ENCODE measurements at places on chromosomes 3 and 15. TPM values are rescaled to one million over a fixed set of nuclear protein-coding genes. Genes with fewer than 3 reads are reported as not detected.

Gene GOLGA6B
- total RNA-seq: not detected

Gene MUSTN1
- total RNA-seq: not detected

Gene DPP8
- total RNA-seq: 31.4 TPM

Gene RTP1
- not detected for total RNA-seq

Gene UBAP1L
- 6.1 TPM for total RNA-seq

Gene MEF2A
- total RNA-seq: 15.7 TPM

Gene CD200
- 26.8 TPM for total RNA-seq

Gene CATSPER2
- total RNA-seq: 2.5 TPM

Gene NGLY1
- 232 TPM for total RNA-seq

Gene NLGN1
- total RNA-seq: not detected

Gene CCR3
- not detected for total RNA-seq

Gene APEH
- 88.6 TPM for total RNA-seq

Gene HCN4
- not detected for total RNA-seq

Gene SLC9C1
- total RNA-seq: not detected

Gene TLR9
- total RNA-seq: 0.30 TPM

Gene GABRR3
- not detected for total RNA-seq

Gene RFX7
- 33.8 TPM for total RNA-seq

All from activated T-helper 17 cell treated with anti-CD3 and anti-CD28 coated beads, Interleukin-2, amount 50 U/mL, for 72 hours (primary cell).